T follicular helper cell (primary cell): ENCODE measurements at places on chromosomes 11 and 22.

GRCh38 chr11:76151556-76152085 lies 54.7 kb downstream of the WNT11 start:
- DNase-seq = no peak

GRCh38 chr11:73414977-73415651 lies 38.9 kb downstream of the RELT start:
- no peak for DNase-seq

- DNase-seq = no peak
These were observed 64.5 kb downstream of the MPPED1 start for GRCh38 chr22:43476341-43476740.

DNA sequence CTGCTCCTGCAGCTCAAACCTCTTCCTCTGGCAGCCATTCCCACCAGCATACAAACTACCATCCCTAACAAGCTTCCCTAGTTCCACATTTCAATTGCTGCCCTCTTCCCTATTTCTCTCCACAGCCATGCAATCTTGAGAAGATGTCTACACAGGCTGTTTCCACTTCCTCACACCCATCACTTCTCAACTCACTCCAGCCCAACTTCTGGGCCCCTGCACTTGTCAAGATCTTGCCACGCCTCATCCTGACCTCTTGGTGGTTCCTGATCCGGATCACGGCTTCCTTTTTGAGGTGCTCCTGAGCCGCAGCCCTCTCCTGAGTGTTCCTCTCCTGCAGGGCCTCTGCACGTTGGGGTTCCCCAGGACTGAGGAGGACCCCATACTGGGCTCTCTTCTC lies 22.6 kb downstream of the RPL27A start:
- no peak for DNase-seq

GRCh38 chr11:64352099-64352994 lies 6.6 kb upstream of the RPS6KA4 start:
- DNase-seq = no peak

GRCh38 chr11:12177739-12178338 lies 67.4 kb downstream of the MICAL2 start:
- DNase-seq = no peak
